ENCODE measurements at places on chromosomes 2 and 18.

- DNase-seq: no peak
Measured at GRCh38 chr2:231935207-231935524, 9.0 kb upstream of the NPPC start.

- no peak for DNase-seq
Measured at GRCh38 chr2:79025421-79025820, at the start of gene REG3G. Gene REG3G, plus strand, starts transcription at chr2:79025702. Its CDS starts 392 bp downstream, at chr2:79026094.

- DNase-seq: no peak
Measured at GRCh38 chr2:111523009-111523408, 361.0 kb downstream of the ANAPC1 start.

- DNase-seq: peak; percentile 41
Measured at GRCh38 chr2:165815299-165816141, 21.5 kb upstream of the GALNT3 start.

GRCh38 chr2:31253356-31254131 is 19.6 kb downstream of the EHD3 start:
- peak; percentile 17 for DNase-seq

GRCh38 chr2:104321796-104322349 is 532.0 kb upstream of the POU3F3 start:
- no peak for DNase-seq

DNA sequence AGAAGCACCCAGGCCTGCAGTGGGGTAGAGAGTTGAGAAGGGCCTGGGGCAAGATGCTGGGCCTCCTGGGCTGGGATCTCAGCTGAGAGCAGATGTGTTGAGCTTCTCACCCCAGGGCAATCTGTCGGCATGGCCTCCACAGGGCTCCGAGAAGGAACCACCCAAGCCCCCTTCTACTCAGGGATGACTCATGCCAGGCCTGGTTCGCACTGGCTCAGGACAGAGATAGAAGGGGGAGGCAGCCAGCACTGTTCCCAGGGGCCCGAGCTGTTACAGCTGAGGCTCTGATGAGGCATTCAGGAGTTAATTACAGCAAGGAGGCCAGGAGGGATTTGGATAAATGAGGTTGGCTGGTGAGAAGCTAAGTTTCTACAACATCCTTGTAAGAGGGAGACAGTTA is 62.5 kb downstream of the CENPO start:
- DNase-seq: no peak

DNA sequence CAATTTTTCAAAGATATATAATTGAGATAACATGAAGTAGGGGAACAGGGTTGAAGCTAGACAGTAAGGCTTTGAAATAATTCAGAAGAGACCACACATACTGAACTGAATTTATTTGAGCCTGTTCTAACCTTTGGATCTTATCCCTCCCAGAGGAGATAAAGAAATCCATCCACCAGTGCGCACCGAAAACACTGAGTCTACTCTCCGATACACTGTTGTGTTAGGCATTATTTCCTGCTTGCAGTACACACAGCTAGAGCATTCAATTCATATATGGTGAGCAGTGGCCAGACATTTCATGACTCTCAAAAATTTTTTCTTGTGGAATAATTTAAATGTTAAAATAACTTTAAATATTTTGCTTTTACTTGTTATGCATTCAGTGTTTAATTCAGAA is 342.7 kb downstream of the GPD2 start:
- no peak for DNase-seq

- no peak for DNase-seq
Measured at GRCh38 chr2:150174056-150174805, 313.2 kb downstream of the RND3 start.

- DNase-seq: no peak
Measured at GRCh38 chr2:41906338-41906725, 141.5 kb upstream of the PKDCC start.

DNA sequence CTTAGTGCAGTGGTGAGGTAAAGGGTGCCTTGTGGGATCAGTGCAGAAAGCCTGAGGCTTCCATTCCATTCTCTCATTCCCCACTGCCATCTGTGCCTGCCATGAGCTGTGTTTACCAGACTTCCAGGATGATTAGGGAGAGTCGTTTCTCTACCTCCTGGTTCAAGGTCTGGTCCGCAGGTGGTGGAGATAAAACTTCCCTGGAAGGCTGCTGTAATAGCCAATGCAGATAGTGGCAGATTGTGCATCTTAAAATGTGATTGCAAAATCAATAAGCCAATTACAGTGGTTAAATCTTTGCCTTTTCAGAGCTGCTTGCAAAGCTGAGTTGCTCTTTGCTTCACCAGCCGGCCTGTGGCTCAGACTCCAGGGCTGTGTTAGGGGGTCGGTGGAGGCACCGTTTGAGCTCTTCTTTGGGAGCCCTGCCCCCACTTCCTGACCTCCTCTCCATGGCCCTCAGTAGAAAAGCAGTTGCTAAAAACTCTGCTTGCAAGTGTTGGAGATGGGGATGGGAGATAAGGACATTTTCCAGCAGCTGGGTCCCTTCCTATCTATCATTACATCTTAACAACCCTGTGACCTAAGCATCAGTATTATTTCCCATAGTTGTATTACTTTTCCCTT is 95.2 kb upstream of the HS6ST1 start:
- no peak for DNase-seq

DNA sequence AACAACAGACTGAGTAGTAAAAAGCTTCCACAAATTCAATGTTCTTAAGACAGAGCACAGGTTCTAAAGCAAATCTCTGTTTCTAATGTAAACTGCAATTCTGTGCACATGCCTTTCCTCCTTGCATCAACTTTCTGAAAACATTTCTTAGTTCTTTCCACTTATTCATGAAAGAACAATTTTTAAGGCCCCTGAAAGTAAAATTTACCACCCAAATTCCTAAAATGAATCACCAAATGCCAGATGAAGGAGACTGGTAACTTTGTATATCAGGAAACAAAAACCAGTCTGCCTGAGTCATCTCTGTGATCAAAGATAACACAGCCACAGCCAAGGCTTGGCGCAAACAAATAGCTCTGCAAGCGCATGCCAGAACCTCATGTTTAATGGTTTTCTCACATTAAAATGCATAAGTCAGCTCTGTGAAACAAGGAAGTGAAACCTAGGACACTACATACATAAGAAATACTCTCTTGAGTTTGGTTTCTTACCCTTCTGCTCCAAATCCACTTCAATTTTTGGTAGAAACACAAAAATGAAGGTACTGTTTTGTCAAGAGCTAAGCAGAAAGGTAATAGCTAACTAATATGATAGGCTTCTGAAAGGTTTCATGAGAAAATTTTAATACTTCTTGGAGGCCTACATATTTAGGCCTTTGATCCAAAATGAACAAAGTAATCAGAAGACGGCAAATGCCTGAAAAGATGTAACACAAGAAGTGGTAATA is 169.4 kb downstream of the THADA start:
- DNase-seq: peak; percentile 88

DNA sequence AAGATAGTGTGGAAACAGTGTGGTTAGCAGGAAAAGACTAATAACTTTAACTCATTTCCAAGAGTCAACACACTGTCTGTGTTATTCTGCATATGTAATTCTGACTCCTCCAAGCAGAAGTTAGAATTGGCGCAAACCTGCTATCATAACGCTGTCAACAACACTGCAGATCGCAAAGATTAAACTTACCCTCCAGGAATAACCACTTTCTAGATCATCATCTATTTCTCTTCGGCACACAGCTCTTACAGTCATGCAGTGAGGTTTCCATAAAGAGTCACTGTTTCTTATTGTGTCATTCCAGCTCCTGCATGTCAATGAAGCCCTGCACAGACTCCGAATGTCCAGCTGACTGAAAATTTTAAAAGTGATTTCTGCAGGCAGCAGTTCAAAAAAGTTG is 2.4 kb downstream of the FBXO48 start:
- DNase-seq: no peak

- no peak for DNase-seq
Measured at GRCh38 chr2:160657196-160657595, 163.6 kb upstream of the RBMS1 start.

GRCh38 chr2:42168459-42169099 is 574 bp upstream of the EML4 start:
- no peak for DNase-seq

- no peak for DNase-seq
Measured at GRCh38 chr18:37575646-37576045, 10.0 kb upstream of the CELF4 start.

DNA sequence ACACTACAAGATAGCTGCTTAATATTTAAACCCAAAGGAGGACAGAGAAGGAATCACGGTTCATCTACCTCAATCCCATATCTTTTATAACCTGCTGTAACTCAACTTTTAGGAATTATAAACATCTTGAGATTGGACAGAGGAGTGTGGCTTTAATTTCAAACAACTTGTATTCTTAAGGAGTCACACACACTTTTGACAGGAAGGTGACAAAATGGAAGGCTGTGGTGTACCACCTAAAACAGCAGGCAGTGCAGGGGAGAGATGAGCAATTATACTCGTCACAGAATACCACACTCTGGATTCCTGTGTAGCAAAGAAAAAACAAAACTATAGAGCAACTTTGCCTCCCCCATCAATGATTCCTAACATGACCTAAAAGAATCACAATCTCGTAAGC is 194.8 kb downstream of the ZEB2 start:
- DNase-seq: peak; percentile 37

DNA sequence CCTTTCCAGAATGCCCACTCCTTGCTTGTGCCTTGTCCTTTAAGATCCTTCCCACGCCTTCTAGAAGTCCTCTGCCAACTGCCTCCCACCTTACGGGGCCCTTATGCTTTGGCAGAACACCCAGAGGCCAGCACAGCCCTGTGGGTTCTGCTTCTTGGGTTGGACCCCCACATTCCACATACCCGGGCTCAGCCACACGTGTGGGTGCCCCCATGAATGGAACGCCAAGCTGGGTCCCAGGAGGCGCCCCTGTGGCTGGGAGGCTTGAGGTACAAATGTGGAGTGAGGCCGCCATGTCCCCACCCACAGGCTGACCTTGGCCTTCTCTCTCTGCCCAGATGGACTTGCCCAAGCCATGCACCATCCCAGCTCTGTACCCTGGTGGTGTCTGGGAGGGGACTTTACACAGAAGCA is 74.2 kb downstream of the STPG4 start:
- DNase-seq: no peak

DNA sequence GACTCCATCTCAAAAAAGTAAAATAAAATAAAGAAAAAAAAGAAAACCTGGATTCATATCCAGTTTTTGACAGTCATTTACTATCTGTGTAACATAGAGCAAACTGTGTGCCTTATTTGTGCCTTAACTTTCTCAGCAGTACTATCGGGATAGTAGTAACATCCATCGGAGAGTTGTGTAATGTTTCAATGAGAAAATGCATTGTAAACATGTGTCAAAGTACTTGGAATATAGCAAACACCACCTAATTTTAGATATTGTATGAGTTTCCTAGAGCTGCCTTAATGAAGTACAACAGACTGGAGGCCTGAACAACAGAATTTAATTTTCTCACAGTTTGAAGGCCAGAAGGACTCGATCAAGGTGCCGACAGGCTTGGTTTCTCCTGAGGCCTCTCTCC is 81.3 kb upstream of the CDC42EP3 start:
- no peak for DNase-seq

- no peak for DNase-seq
Measured at GRCh38 chr2:75614162-75614651, 32.4 kb upstream of the MRPL19 start.

Measured in NAMALWA (cell line).